ENCODE measurements at places on chromosomes 3 and 15.

DNA sequence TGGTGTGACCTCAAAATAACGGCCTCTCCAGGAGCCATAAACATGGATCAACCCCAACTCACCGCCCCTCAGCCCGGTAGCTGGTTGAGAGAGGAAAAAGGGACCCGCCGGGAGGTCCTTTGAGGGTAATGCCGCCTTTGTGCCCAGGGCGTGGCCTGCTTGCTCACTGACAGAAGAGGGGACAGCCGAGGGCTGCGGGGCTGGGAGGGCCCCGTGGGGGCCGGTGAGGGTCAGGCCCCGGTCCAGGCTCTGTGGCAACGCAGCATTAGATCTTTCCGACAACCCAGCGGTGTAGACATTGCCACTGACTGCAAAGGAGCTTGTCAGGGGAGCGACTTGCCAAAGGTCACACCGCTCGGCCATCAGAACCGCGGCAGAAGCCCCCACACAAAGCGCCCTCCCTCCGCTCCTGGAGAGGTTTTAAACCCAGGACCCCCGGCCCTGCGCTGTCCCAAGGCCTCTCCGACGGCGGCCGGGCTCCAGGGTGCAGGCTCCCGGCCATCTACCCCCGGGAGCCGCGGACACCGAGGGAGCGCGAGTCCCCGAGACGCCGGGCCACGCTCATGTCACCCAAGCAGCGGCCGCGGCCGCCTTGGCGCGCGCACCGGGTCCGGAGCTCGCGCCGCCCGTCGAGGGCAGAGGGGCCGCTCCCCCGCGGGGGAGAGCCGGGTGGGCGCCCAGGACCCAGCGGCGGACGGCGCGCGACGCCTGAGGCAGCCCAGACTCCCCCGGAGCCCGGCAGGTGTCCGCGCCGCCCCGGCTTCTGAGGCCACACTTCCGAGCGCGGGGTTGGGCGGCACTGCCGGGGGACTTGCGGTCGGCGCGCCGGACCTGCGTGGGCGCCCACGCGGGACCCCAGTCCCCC lies 975 bp downstream of the PCSK6 start:
- no peak overlapping the region for H3K4me3 ChIP-seq
- peaks cover 34% of the 10 kb centered on the region for H3K27me3 ChIP-seq
- peaks cover 2% of the 10 kb centered on the region for H3K4me1 ChIP-seq
- no peak overlapping the region for H3K27ac ChIP-seq

DNA sequence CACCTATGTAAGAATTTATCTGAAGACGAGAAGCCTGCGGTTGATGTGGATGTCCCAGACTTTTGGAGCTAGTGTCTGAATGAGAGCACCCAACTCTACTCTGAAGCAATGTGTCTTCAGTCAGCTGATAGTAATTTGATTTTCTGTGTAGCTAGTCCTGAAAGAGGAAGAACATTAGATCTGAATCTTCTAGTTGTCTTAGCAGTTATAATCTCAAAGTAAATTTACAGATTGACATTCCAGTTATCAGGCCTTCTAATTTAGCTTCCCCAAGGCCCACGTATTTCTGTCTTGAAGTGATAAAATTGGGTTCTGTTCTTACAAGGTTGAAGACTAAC lies 1.5 kb downstream of the TCAIM start:
- H3K36me3 ChIP-seq: no peaks in the 10 kb centered on the region
- no peak for DNase-seq
- no peak overlapping the region for H3K27ac ChIP-seq
- H3K4me3 ChIP-seq: no peak overlapping the region
- no peaks in the 10 kb centered on the region for H3K4me1 ChIP-seq
- no peaks in the 10 kb centered on the region for H3K27me3 ChIP-seq

GRCh38 chr3:35183927-35184675 lies 455.2 kb upstream of the ARPP21 start:
- no peaks in the 10 kb centered on the region for H3K4me1 ChIP-seq
- no peak for DNase-seq
- no peak overlapping the region for H3K27ac ChIP-seq
- no peaks in the 10 kb centered on the region for H3K36me3 ChIP-seq
- no peak overlapping the region for H3K4me3 ChIP-seq
- no peaks in the 10 kb centered on the region for H3K27me3 ChIP-seq

DNA sequence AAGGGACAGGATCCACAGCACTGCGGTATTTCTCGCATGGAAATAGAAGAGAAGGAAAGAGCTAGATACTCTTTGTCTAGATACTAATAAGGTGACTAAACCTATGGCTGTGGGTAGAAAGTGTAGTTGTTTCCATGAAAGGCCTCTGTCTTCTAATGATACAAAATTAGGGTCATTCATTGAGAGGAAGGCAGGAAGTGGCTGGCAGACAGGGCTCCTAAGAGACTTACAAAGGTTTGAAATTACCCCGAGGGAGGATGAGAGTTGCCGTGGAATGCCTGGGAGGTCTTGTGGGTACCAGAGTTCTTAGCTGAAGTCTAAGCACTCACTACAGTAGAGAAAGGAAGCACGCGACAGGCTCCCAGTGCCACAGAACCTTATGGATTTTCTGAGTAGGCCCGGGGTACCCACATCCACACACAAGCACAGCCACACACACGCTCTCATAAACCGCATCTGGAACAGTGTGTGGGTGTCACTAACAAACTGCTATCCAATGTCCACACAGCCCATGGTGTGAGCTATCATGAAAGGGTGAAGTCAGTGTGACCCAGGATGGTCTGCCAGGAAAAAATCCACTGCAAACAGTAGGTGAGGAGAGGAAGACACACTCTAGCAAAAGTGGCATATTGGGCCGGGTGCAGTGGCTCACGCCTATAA lies 221.4 kb downstream of the FAM43A start:
- no peaks in the 10 kb centered on the region for H3K27me3 ChIP-seq
- no peaks in the 10 kb centered on the region for H3K4me1 ChIP-seq
- no peak overlapping the region for H3K27ac ChIP-seq
- no peak overlapping the region for H3K4me3 ChIP-seq

DNA sequence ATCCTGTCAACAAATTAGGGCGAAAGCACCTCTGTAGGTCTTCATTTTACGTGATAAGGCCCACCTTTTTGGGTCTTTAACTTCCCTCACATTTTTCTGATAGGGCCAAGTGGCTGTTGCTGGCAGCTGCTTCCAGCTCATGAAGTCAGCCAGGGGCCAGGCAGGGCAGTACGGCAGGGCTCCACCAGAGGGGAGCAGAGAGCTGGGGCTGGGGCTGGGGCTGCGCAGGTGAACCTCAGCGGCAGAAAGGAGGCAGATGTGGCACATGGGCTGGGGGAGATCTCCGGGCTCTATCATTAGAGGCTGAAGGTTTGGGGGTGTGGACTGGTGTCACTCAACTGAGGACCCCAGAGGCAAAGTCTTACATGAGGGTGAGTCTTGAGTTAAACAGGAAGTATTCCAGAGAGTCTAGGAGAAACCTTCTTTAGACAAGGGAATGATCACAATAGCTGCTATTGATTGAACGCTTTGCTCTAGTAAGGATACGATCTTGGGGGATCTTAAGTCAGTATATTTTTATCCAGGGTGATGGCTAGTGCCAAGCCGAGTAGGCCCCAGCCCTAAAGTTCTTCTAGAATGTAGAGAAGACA lies 62.8 kb upstream of the MEX3B start:
- no peak overlapping the region for H3K4me3 ChIP-seq
- H3K36me3 ChIP-seq: no peaks in the 10 kb centered on the region
- no peaks in the 10 kb centered on the region for H3K4me1 ChIP-seq
- peak; percentile 41 for DNase-seq

GRCh38 chr3:61315871-61316270 lies 64.6 kb upstream of the FHIT start:
- H3K36me3 ChIP-seq: no peaks in the 10 kb centered on the region
- DNase-seq: no peak
- no peak overlapping the region for H3K27ac ChIP-seq
- H3K27me3 ChIP-seq: no peaks in the 10 kb centered on the region

DNA sequence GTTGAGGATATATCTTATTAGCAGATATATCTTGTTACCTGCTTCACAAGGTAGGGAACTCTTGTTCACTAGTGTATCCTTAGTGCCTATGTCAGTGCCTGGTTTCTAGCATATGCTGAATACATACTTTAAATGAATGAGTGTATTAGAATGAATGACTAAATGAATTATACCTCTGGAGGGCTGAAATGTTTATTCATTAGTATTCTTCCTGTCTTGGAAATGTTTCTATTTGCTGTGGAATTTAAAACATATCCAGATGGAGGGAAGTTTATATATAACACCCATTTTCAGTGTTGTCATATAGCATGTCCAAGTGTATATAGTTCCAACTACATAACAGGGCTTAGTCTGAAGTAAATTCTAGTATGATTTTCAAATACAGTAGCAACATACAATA lies 581.5 kb downstream of the TBL1XR1 start:
- DNase-seq: no peak
- H3K36me3 ChIP-seq: no peaks in the 10 kb centered on the region
- no peak overlapping the region for H3K4me3 ChIP-seq
- H3K4me1 ChIP-seq: no peaks in the 10 kb centered on the region
- no peak overlapping the region for H3K27ac ChIP-seq
- no peaks in the 10 kb centered on the region for H3K27me3 ChIP-seq

DNA sequence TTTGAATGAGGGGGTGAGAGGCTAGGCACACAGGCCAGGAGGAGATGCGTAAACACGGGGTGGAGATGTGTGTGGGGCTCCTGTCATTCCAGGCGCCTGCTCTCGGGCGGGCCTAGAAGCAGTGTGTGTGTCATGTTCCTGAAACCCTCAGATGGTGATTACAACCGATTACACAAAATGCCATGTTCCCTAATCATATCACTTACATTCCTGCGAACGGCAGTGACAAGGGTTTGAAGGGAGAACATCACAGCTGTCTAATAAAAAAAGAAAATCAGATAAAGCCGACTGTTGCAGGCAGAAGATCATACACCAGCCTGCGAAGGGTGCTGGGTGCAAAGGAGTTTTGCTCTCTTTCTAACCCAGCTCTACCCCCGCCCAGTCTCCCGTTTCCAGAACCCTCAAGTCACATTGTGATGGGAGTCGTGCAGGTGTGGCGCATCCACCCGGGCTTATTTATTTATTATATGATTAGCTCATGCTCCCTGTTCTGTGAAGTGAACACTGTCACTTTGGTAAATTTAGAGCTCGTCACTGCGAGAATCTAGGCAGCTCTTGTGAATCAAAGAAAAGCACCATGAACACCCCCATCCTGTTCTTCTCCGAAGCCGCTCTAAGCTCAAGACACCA lies 140.3 kb downstream of the NR2F2 start:
- no peaks in the 10 kb centered on the region for H3K4me1 ChIP-seq
- no peak for DNase-seq
- no peaks in the 10 kb centered on the region for H3K27me3 ChIP-seq
- no peak overlapping the region for H3K27ac ChIP-seq
- H3K4me3 ChIP-seq: no peak overlapping the region

- no peak overlapping the region for H3K27ac ChIP-seq
- no peak for DNase-seq
- no peaks in the 10 kb centered on the region for H3K36me3 ChIP-seq
- no peaks in the 10 kb centered on the region for H3K27me3 ChIP-seq
- H3K4me3 ChIP-seq: no peak overlapping the region
Measured at GRCh38 chr3:179000659-179001058, 71.0 kb downstream of the ZMAT3 start.

- H3K27me3 ChIP-seq: no peaks in the 10 kb centered on the region
- H3K4me1 ChIP-seq: no peaks in the 10 kb centered on the region
- no peak overlapping the region for H3K4me3 ChIP-seq
- no peak overlapping the region for H3K27ac ChIP-seq
Measured at GRCh38 chr3:23882487-23882918, 34.3 kb downstream of the NKIRAS1 start.

DNA sequence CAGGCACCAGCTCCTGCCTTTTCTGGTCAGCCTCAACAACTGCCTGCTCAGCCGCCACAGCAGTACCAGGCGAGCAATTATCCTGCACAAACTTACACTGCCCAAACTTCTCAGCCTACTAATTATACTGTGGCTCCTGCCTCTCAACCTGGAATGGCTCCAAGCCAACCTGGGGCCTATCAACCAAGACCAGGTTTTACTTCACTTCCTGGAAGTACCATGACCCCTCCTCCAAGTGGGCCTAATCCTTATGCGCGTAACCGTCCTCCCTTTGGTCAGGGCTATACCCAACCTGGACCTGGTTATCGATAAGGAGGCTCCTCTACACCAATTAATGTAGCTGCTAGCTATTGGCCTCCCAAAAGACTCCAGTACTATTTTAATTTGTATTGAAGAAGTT lies 38.9 kb downstream of the TFG start:
- H3K27ac ChIP-seq: no peak overlapping the region
- no peaks in the 10 kb centered on the region for H3K27me3 ChIP-seq
- DNase-seq: no peak
- H3K36me3 ChIP-seq: peaks cover 49% of the 10 kb centered on the region

DNA sequence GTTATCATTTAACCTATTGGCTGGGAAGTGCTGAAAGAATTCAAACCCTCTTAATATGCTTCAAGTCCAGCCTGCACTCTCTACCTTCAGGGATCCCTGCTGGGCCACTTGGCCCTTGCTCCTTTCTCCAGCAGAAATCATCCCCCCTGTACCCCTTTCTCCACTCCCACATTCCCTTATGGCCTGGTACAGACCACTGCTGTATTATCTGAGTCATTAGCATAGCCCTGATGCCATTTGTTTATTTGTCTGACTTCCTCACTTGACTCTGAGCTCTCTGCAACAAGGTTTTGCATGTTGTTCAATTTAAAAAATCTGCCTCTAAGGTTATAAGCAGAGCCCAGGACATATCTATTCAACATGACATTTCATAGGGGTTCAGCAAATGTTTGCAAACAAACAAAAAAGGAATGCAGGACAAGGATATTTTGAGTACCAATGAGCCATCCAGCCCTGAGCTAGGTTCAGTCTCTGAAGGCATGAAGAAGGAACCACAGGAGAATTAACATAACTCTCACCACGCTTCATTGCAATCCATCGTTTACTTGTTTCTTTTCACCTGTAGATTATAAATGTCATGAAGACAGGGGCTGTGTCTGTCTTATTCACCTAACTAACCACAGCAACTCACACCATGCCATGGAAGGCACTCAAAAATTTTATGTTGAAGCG lies 26.6 kb upstream of the HES1 start:
- peaks cover 3% of the 10 kb centered on the region for H3K27me3 ChIP-seq
- H3K27ac ChIP-seq: no peak overlapping the region
- no peak for DNase-seq
- H3K36me3 ChIP-seq: no peaks in the 10 kb centered on the region
- no peak overlapping the region for H3K4me3 ChIP-seq
- no peaks in the 10 kb centered on the region for H3K4me1 ChIP-seq

DNA sequence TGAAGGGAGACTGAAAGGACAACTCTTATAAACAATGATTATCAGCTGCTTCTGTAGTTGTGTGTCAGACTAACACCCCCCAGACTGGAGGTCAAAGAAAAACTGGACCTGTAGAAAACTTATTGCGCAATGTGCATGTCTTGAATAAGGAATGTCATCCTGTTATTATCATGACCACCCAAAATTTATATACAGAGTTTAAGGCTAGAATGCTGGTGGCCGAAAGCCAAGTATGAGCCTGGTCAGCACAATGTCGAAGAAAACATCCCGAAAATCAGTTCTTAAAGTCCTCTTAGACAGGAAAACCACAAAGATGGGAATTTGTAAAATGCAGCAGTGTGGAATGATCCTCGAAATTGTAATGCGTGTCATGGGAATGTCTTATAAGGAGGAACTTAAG lies 29.3 kb downstream of the RFTN1 start:
- H3K4me1 ChIP-seq: peaks cover 25% of the 10 kb centered on the region
- H3K4me3 ChIP-seq: no peak overlapping the region
- H3K36me3 ChIP-seq: peaks cover 5% of the 10 kb centered on the region
- no peak overlapping the region for H3K27ac ChIP-seq
- H3K27me3 ChIP-seq: no peaks in the 10 kb centered on the region
- no peak for DNase-seq

GRCh38 chr3:156274791-156275190 lies 154.4 kb downstream of the KCNAB1 start:
- no peaks in the 10 kb centered on the region for H3K27me3 ChIP-seq
- no peak overlapping the region for H3K27ac ChIP-seq
- no peaks in the 10 kb centered on the region for H3K36me3 ChIP-seq
- no peak for DNase-seq
- H3K4me3 ChIP-seq: no peak overlapping the region
